CD4-positive, alpha-beta T cell treated with Interferon gamma for 1 hour (primary cell): ENCODE measurements at places on chromosomes 12 and 14.

DNA sequence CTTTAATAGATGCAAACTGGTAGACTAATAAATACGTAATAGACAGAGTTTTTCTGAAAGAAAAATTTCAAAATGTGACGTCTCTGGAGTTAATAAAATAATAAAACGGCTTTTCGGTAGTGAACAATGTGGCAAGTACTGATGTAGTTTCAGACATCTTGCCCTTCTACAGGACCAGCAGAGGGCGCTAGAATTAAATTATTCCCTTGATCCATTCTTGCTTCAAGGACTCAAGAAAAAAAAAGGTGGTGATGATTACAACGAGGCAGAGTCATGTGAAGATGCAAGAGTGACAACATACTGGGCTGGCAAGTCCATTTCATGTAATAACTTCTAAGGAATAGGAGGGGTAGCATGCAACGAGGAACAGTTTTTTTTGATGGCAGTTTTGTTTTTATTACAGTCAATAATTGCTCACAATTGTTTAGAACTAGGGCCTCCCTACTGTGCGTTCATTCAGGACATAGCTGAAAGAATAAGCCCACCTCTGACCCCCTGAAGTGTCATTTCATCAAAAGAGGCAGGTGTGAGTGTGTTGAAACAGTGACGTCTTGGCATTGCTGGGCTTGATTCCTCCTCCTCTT is 101.0 kb upstream of the GZMB start:
- DNase-seq: no peak

- DNase-seq: peak; percentile 32
Observed at GRCh38 chr12:13173012-13173932, 23.3 kb upstream of the EMP1 start.

DNA sequence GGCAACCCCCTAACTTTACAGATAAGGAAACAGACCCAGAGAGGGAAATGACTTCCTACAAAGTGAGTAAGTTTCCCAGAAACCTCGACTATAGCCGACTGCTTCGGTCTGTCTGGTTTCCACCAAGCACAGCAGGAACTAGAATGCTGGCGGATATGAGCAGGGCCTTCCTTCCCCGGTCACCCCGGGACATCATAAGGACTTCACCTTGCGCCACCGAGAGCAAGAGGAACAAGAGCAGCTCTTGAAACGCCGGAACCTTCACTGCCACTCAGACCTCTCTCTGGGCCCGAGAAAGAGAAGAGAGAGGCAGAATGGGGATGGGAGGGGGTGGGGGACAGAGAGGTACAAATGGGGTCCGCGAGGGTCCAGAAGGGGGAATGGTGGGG is 29.4 kb upstream of the GPR68 start:
- DNase-seq: no peak

DNA sequence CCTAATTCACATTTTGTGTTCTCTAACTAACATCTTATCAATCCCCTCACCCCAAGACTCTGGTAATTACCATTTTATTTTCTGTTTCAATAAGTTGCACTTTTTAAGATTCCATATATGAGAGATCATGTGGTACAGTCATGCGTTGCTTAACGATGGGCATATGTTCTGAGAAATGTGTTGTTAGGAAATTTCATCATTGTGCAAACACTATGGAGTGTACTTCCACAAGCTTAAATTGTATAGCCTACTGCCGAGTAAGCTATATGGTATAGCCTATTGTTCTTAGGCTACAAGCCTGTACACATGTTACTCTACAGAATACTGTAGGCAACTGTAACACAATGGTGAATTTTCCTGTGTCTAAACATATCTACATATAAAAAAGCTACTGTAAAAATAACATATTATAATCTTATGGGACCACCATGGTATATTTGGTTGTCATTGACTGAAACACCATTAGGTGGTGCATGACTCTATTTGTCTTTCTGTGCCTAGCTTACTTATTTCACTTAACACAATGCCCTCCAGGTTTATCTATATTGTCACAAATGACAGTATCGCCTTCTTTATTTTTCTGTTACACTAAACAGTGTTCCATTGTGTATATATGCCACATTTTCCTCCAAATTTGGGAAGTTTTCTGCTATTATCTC is 473.4 kb upstream of the LMO3 start:
- no peak for DNase-seq

DNA sequence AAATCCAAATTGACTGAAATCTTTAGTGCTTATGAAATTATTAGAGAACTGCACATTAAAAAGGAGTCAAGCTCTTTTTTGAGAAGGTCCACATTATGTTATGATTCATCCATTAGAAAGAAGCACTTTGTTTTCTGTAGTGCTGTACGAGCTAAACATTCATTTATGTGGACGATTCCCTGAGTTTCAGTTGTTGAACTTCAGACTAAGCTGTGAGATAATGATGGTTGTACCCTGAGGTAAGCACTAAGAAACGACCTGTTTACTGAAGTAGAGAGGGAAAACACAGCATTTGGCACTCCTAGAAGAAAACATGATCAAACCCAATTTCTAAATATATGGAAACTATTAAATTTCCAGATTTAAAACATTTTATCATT is 67.3 kb upstream of the ATP2B1 start:
- DNase-seq: no peak

GRCh38 chr14:103280278-103280928 is 53.6 kb upstream of the EIF5 start:
- DNase-seq: no peak

GRCh38 chr12:120703311-120703942 is 6.8 kb upstream of the UNC119B start:
- no peak for DNase-seq

DNA sequence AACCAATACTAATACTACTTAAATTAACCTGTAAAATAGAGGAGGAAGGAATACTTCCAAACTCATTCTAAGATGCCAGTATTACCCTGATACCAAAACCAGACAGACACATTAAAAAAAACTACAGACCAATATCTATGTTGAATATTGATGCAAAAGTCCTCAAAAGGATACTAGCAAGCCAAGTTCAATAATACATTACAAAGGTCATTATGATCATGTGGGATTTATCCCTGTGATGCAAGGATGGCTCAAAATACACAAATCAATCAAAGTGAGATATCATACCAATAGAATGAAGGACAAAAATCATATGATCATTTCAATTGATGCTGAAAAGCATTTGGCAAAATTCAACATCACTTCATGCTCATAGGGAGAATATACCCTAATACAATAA is 97.2 kb upstream of the ATXN7L3B start:
- DNase-seq: no peak

DNA sequence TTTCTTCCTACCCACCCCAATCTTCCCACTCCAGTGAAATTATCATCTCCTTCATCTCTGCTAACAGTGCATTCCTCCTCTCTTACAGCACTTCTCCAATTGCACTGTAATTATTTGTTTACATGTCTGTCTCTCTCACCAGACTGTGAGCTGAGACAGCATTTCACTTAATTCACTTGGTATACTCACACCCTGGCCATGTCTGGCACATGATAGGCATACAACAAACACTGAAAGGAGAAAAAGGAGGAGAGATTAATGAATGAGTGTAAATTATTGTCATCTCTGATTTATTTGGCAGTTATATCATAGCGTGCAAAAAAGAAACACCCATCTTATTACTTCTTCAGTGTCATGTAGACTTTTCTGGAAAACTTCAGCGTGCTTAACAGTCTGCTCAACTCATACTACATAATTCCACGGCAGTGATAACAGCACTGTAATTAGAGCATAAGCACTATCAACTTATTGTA is 452.3 kb downstream of the ADAMTS20 start:
- no peak for DNase-seq

- no peak for DNase-seq
Observed at GRCh38 chr12:8612629-8613028, at the start of gene AICDA. TSS of gene AICDA (minus strand) at chr12:8612859. CDS start at chr12:8612767, 92 bp downstream.

- DNase-seq: no peak
Observed at GRCh38 chr12:22275843-22276242, 58.7 kb downstream of the ST8SIA1 start.

DNA sequence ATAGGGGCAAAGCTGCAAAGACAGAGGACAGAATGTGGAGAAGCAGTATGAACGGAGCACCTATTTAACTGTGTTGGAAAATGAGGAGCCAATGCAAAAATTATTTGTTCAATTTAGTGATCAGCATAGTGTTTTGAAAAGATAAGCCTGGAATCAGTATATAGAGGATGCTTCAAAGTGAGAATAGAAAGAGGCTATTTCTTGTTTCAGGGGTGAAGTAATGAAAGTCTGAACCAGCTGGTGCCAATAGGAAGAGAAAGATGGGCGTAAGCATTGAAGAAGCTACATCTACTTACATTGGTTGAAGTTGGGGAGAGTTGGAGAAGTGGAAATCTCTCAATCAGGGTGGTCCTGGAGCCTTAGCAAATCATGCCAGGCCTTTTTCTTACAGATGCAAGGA is 77.3 kb upstream of the SLC38A4 start:
- no peak for DNase-seq
